Activated CD8-positive, alpha-beta memory T cell treated with anti-CD3 and anti-CD28 coated beads, Interleukin-2, amount 10 ng/mL, durations not matched to agents 7 days and 5 days (primary cell): ENCODE measurements at places on chromosomes 4 and X. TPM values are rescaled to one million over a fixed set of nuclear protein-coding genes. Genes with fewer than 3 reads are reported as not detected.

- no peaks in the 10 kb centered on the region for H3K36me3 ChIP-seq
- H3K4me3 ChIP-seq: no peak overlapping the region
- H3K27ac ChIP-seq: no peak overlapping the region
- H3K4me1 ChIP-seq: no peaks in the 10 kb centered on the region
- H3K27me3 ChIP-seq: peaks cover 3% of the 10 kb centered on the region
These were observed 593.2 kb downstream of the ZNF674 start for GRCh38 chrX:45952030-45952429.

GRCh38 chrX:1411326-1411725, 19.4 kb upstream of the SLC25A6 start:
- no peak overlapping the region for H3K27ac ChIP-seq
- H3K36me3 ChIP-seq: peaks cover 24% of the 10 kb centered on the region
- H3K4me3 ChIP-seq: no peak overlapping the region
- no peaks in the 10 kb centered on the region for H3K4me1 ChIP-seq
- DNase-seq: no peak
- no peaks in the 10 kb centered on the region for H3K27me3 ChIP-seq

DNA sequence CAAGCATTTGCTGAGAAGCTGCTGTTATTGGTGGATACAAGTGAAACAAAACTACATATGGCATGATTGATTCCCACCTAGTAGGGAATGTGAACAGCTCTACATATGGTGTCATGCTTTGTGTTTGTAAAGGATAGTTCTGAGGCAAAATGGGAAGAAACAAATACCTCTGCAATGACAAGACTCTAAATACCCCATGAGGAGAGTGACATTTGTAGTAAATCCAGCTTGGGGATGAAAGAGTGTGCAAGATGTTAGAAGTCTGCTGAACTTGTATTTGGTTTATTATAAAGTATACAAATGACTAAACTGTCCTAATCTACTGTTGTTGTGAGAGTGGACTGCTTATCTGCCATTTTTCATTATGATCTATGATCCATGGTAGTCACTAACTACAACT, 120.8 kb upstream of the HS3ST1 start:
- no peak overlapping the region for H3K27ac ChIP-seq
- DNase-seq: no peak
- no peak overlapping the region for H3K4me3 ChIP-seq

DNA sequence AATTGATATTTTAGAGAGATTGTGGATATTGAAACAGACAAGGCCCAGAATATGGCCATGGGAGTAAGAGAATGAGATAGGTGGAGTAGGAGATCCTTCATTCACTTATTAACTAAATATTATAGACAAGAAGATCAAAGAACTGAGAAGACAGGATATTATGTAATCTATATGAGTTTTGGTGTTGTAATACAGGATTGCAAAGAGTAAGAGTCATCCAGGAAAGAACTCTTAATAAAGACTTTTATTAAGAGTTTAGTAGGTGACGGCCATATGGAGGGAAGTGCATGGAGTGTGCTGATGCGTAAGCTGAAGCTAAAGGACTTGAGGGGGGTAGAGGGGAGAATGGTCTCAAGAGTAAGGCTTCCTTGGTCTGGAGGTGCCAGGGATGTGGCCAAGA, 153.7 kb downstream of the VEGFC start:
- no peak for DNase-seq
- H3K36me3 ChIP-seq: no peaks in the 10 kb centered on the region
- H3K4me3 ChIP-seq: no peak overlapping the region
- no peaks in the 10 kb centered on the region for H3K27me3 ChIP-seq
- no peak overlapping the region for H3K27ac ChIP-seq

- peak overlapping the region; percentile 17 for H3K4me3 ChIP-seq
- H3K27ac ChIP-seq: no peak overlapping the region
- peaks cover 8% of the 10 kb centered on the region for H3K27me3 ChIP-seq
- peaks cover 10% of the 10 kb centered on the region for H3K4me1 ChIP-seq
- no peak for DNase-seq
- peaks cover 5% of the 10 kb centered on the region for H3K36me3 ChIP-seq
These were observed 56.7 kb upstream of the HGFAC start for GRCh38 chr4:3384771-3385710.

DNA sequence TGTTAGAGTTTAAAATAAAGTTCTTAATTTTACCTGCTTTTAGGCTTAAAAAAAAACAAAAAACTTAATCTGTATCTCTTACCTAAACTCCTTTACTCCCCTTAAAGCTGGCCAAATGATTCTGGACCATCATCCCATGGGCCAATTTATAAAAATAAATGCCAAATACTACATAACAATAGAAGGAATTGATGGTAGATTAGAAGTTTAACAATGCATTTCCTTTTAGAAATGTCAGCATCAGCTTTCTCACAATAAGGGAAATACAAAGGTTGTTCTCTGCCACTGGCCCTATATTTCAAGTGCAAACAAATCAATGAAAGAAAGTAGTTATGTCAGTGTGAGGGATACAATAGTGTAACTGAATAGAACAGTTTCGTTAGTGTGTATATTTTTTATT, 5.7 kb upstream of the RAPGEF2 start:
- H3K27me3 ChIP-seq: peaks cover 4% of the 10 kb centered on the region
- no peak overlapping the region for H3K4me3 ChIP-seq
- H3K36me3 ChIP-seq: peaks cover 1% of the 10 kb centered on the region
- no peak for DNase-seq

GRCh38 chrX:118973389-118974087, 880 bp upstream of the LONRF3 start:
- DNase-seq: no peak
- no peak overlapping the region for H3K27ac ChIP-seq
- peaks cover 50% of the 10 kb centered on the region for H3K27me3 ChIP-seq

- DNase-seq: no peak
- peaks cover 7% of the 10 kb centered on the region for H3K36me3 ChIP-seq
- H3K4me3 ChIP-seq: no peak overlapping the region
- no peaks in the 10 kb centered on the region for H3K4me1 ChIP-seq
These were observed 47.0 kb downstream of the FANCB start for GRCh38 chrX:14825851-14826250.

DNA sequence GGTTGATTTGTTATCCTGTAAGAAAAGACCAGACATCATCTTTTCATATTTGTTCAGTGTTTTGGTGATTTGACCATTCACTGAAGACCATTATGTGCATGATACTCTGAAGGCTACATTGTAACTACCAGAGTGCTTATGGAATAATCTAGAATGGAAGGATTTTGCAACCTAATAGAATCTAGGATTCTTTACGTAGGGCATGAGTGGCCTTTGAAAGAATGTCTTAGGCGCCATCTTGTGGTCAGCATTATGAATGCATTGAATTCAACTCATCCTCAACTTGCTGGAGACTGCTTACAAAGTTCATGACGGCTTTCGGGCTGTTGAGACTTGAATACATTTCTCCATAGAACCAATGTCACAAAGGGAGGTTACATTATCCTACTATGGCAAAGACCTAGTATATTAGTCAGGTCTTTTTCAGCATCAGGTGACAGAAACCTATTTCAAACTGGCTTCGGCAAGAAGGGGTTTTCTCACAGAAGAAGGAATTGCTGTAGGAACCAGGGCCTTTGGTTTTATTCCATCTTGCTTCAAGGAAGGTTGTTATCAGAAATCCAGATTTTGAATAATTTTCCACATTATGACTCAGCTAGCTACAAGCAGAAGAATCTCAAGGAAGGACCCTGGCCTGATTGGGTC, 104.1 kb downstream of the GPAT3 start:
- H3K36me3 ChIP-seq: no peaks in the 10 kb centered on the region
- peaks cover 13% of the 10 kb centered on the region for H3K27me3 ChIP-seq
- peak; percentile 67 for DNase-seq
- no peak overlapping the region for H3K27ac ChIP-seq
- H3K4me3 ChIP-seq: no peak overlapping the region

GRCh38 chrX:72685810-72686456, 28.2 kb downstream of the PHKA1 start:
- no peaks in the 10 kb centered on the region for H3K4me1 ChIP-seq
- H3K4me3 ChIP-seq: no peak overlapping the region
- DNase-seq: no peak

GRCh38 chr4:157265281-157265680, 44.8 kb downstream of the GRIA2 start:
- H3K4me3 ChIP-seq: no peak overlapping the region
- DNase-seq: no peak
- H3K4me1 ChIP-seq: no peaks in the 10 kb centered on the region
- no peaks in the 10 kb centered on the region for H3K36me3 ChIP-seq
- no peaks in the 10 kb centered on the region for H3K27me3 ChIP-seq
- H3K27ac ChIP-seq: no peak overlapping the region

The MAGEE2 gene
- not detected for total RNA-seq

The CXCR3 gene
- 97.4 TPM for total RNA-seq

The PABPC4L gene
- total RNA-seq: not detected

The KCNE5 gene
- 0.47 TPM for total RNA-seq

The CITED1 gene
- not detected for total RNA-seq

The TMSB15A gene
- 0.76 TPM for total RNA-seq

The TRIM75 gene
- not detected for total RNA-seq

The MAGEH1 gene
- total RNA-seq: 17.9 TPM
